ENCODE measurements at places on chromosomes 12 and 14.

GRCh38 chr14:89340200-89341181 lies 76.5 kb downstream of the FOXN3 start:
- no peak for DNase-seq

DNA sequence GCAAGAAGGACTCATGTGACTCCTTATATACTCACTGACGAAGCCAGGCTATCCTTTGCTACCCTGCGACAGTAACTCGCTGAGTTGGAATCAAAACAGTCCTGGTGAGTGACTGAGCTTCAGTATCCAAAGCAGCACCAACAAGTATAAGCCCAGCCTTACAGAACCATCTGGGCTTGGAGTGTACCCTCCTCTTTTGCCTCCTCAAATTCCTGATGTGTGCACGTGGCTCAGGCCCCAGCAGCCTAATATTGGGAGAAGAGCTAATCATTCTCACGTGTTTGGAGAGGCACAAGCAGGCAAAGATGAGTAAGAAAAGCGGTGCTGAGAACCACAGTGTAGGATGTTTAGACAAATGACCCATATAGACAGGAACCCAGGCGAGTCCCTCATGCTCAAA lies 34.4 kb downstream of the PPTC7 start:
- no peak for DNase-seq

GRCh38 chr12:88206601-88207000 lies 64.5 kb downstream of the TMTC3 start:
- no peak for DNase-seq

DNA sequence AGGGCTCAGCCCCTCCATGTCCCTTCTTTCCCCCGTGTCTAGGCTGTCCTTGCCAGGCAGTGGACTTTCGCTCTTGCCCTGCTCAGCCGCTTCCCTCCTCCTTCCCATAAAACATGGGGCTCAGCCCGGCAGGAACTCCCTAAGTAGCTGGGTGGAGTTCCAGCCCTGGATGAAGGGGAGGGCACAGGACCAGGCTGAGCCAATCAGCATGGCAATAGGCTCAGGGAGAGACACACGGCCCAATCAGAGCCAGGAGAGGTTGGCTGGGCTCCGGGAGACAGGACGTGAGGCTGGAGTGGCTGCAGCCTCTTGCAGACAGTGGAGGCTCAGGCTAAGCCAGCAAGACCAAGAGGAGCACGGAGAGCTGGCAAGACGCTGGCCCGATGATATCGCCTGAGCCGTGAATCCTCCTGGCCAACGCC lies 54.3 kb downstream of the GALNT9 start:
- peak; percentile 96 for DNase-seq

- DNase-seq = no peak
Measured at GRCh38 chr14:94019329-94019728, 6.8 kb upstream of the OTUB2 start.

DNA sequence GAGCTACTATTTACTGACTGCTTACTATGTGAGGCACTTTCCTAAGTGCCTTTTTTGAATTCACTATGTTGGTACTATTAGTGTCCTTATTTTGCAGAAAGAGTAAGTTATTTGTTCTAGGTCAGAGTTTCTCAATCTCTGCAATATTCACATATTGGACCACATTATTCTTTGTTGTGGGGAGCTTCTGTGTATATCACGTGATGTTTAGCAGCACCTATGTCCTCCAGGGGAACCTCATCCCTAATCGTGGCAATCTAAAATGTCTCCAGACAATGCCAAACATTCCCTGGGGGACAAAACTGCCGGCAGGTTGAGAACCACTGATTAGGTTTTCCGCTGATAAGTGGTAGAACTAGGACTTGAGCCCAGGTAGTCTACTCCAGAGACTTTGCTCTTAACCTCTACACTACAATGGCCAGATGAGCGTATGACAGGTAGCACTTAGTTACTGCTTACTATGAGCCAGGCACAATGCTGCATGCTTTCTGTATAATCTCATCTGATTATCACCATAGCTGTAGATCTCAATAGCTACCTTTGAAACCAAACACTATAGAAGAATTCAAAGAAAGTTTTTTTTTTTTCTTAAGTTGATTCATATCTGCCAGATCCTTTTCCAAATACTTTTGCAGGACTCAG lies 38.9 kb downstream of the NELL2 start:
- DNase-seq = no peak

DNA sequence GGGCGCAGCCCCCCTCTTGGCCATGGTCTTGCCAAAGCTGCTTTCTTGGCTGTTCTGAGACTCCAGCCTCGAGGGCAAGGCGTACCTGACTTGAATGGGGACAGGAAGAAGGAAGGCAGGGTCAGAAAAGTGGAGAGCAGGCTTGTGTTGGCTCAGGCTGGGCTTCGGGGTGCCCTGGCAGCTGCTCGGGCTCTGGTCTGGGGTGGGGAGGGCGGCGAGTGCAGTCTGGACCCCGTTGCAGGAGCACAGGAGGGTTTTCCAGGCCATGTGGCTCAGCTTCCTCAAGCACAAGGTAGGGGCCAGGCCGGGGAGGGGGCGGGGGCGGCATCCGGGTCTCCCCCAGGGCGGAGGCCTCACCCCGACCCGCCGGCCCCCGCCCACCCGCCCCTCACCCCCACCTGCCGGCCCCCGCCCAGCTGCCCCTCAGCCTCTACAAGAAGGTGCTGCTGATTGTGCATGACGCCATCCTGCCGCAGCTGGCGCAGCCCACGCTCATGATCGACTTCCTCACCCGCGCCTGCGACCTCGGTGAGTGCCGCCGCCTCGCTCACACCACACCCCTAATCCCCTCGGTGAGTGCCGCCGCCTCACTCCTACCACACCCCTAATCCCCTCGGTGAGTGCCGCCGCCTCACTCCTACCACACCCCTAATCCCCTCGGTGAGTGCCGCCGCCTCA lies 4.2 kb downstream of the NOC4L start:
- DNase-seq = no peak

DNA sequence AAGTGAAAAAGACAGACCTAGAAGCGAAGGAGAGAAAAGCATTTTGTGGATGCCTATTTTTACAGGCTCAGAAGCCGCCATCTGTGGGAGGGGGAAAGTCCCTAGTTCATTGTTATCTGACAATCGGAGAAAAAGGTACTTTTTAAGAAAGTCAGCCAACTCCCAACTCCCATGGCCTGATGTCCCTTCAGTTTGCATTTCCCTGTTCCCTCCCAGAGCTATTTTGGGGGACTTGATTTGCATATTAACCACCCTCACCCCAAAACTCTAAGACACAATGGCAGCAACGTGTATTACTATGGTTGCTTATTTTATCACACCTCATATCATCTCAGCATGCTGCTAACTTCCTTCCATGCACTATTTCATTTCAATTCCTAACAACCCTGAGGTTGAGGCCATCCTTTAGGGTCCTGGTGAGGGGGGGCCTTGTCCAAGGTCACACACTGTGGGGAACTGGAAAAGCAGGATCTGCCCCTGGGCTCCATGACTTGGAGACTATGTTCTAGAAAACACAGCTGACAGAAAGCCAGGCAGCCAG lies 18.7 kb downstream of the HVCN1 start:
- no peak for DNase-seq

DNA sequence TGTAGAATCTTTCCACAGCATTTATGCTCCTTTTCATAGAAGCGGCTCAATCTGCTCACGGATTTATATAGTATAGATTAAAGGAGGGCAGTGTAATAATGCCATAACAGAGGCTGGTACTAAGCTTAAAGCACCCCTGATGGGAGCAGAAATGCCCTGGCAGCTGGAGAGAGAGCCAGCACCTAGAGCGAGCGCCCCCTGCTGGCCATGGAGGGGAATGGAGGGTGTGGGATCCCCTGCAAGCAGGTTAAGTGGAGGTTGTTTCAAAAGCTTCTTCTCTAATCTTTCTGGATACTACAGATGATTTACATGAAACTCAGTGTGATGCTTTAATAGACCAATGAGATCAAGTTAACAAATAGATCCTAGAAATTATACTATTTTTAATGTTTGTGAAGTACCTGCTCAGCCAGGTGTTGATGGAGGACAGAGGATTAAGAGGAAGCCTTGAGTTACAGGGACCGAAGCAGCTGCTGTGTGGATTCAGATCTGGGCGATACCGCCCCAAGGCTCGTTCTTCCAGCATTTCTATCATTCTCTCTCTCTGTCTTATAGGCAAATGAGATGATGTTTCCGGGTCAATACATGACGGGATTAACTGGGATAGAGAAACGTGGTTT lies 1519.3 kb upstream of the TMEM132C start:
- peak; percentile 62 for DNase-seq

DNA sequence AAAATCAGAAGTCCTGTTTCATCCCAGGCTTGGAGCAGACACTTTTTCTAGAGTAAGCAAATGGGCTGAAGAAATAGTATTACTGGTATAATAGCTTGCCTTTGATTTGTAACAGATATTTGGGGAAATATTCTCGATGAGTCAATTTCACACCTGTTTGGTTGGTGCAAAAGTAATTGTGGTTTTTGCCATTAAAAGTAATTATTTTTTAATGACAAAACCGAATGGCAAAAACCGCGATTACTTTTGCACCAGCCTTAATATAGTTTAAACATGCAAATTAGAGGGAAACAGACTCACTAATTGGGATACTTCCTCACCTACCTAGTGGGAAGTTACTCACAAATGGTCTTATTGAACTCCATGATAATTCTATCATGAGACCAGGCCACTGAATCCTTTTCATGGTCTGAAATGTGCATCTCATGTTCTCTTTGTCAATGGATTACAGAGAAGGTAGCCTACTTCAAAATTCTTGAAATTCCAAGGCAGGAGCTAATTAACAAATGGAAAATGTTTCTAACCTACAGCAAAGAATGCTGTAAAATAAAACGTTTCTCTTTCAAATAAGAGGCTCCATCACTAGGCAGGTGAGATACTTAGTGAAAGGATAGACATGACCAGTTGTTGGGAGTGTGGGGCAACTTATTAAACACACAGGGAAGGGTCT lies 391.3 kb downstream of the EMP1 start:
- no peak for DNase-seq

GRCh38 chr14:99789581-99789980 lies 3.6 kb upstream of the EML1 start:
- DNase-seq = no peak

DNA sequence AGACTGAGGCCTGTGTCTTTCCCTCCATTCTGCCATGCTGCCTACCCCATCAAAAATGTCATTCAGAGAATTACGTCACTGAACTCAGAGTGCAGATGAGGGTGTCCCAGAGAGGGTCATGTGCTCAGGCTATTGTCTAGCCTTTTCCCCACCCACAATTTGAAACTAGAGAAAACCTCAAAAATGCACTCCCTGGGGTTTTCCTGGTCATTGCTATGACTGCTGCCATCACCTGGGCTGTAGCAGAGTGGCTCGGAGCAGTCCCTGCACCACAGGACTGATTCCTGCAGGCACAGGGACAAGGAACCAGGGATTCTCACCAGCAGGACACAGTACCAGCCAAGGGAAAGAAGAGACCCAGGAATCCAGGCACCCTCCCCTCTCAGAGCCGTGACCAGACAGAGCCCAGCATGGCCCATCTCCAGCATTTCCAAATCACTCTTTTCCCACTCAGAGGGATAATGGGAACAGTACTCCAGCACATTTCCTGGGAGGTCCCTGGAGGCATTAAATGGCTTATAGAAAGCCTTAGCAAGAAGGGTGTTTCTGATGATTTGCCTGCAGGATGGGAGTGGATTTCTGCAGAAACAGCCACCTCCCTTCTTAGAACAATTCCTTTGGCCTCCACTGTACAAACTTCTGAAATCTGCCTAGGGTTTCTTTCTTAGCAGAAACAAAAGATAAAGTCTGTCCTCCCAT lies 45.9 kb downstream of the VWF start:
- no peak for DNase-seq
